ENCODE measurements at places on chromosomes 12 and 14.

DNA sequence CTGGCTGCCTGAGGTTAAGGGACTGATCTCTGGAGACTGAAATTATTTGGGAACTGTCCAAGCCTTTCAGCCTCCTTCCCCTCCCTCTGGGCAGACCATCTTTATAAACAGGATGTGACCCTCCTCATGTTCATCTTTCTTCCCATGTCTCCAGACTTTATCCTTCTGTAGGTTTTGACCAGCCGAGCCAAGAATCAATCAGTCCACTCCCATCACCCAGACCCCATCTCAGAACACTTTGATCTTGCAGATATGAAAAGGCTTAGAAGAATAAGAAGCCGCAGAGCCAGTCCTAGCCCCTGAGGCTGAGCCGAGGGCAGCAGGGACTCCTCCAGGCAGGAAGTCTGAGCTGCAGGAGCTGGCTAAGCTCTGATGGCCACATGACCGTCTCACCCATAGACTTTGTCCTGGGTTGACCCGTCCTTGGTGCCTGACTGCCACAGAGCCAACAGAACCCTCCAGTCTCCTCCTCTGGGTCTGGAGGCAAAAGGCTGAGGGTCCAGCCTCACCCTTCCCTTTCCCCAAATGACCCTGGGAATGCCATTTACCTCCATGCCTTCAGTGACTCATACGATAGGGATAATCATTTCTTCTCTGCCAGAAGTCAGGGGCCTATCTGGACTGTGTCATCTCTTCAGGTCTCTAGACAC is 1.6 kb downstream of the KRT71 start:
- H3K27ac ChIP-seq: no peak overlapping the region
- peaks cover 16% of the 10 kb centered on the region for H3K27me3 ChIP-seq
- H3K4me1 ChIP-seq: no peaks in the 10 kb centered on the region

- peaks cover 6% of the 10 kb centered on the region for H3K36me3 ChIP-seq
- H3K27me3 ChIP-seq: no peaks in the 10 kb centered on the region
- H3K27ac ChIP-seq: no peak overlapping the region
- DNase-seq: no peak
These were observed 21.0 kb downstream of the AKT1 start for GRCh38 chr14:104774453-104775072.

DNA sequence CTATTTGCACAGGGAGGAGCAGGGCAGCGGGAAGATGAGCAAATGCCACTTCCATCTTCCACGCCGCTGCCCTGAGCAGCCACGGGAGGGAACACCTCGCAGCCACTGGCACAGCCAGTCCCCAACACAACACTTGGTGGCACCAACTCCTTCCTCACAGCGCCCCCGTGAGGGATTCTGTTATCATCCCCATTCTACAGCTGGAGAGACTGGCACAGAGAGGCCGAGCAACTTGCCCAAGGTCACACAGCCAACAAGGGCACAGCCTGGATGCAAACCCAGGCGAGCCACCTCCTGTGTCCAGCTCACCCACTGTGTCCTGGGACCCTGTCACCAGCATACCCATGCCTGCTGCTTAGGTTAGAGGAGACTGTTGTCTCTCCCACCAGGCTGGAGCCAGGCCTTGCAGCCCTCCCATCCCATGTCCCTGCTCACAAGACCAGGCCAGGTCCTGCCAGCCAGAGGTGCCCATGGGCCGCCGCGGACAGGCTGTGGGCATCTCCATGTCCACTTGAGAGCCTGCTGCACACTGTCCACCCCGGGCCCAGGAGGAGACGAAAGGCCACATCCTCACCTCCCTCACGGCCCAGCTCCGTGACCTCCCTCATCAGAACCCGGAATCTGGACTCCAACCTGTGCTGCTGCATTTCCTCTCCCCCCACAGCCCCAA is 57.0 kb downstream of the NCOR2 start:
- no peak overlapping the region for H3K27ac ChIP-seq
- no peaks in the 10 kb centered on the region for H3K27me3 ChIP-seq
- H3K36me3 ChIP-seq: peaks cover under 1% of the 10 kb centered on the region
- H3K4me3 ChIP-seq: no peak overlapping the region
- H3K4me1 ChIP-seq: peaks cover 26% of the 10 kb centered on the region
- DNase-seq: no peak

DNA sequence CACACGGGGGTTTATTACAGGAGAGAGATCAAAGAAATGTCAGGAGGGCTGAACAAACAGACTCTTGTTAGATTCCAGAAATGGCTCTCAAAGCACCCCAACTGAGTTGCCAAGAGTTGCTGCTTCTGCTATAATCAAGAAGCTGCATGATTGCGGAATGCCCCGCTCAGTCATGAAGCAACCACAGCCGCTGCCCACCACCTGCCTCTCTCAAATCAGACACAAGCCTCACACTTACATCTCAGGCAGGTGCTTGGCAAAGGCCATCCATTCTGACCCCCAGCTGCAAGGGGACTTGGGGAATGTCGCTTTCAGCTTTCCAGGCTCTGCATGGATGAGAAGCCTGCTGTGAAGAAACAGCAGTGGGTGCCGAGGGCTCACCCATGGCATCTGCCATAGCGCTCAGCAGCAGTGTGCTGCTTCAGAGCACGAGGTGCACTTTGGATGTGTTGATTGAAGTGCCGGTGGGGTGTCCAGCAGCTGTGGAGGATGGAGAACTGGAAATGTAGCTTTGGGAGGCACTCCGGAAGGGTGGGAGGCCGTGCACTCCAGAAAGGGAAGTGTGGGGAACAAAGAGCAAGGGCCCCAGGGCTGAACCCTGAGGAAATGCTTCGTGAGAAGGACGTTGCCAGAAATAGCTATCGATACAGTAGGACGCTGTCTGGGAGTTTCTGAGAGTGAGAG is 37.7 kb downstream of the LRRC74A start:
- peaks cover 32% of the 10 kb centered on the region for H3K4me1 ChIP-seq
- no peak overlapping the region for H3K4me3 ChIP-seq
- DNase-seq: no peak
- no peak overlapping the region for H3K27ac ChIP-seq
- no peaks in the 10 kb centered on the region for H3K27me3 ChIP-seq

- peak; percentile 3 for DNase-seq
- H3K4me3 ChIP-seq: peak overlapping the region; percentile 71
- H3K27ac ChIP-seq: peak overlapping the region; percentile 60
- H3K4me1 ChIP-seq: peaks cover 76% of the 10 kb centered on the region
These were observed 132.9 kb upstream of the SSTR1 start for GRCh38 chr14:38074754-38075153.

DNA sequence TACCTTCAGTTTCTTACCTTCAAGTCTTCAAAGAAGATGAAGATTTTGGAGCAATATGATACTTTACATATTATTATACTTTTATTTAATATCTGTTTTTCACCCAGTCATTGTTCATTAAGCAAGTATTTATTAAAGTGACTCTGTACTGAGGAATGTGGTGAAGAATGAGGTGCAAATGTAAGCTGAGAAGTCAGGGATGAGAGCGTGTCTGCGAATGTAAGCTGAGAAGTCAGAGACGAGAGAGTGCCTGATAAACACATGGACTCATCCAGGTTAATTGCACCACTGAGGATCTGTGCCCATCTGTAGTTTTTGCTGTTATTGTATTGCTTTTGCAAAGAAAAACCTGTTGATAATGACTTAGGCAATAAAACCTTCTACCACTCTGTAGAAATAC is 211.9 kb upstream of the FAR2 start:
- H3K4me1 ChIP-seq: no peaks in the 10 kb centered on the region
- H3K27ac ChIP-seq: no peak overlapping the region
- no peaks in the 10 kb centered on the region for H3K36me3 ChIP-seq
- H3K4me3 ChIP-seq: no peak overlapping the region
- DNase-seq: no peak
- peaks cover 12% of the 10 kb centered on the region for H3K27me3 ChIP-seq

DNA sequence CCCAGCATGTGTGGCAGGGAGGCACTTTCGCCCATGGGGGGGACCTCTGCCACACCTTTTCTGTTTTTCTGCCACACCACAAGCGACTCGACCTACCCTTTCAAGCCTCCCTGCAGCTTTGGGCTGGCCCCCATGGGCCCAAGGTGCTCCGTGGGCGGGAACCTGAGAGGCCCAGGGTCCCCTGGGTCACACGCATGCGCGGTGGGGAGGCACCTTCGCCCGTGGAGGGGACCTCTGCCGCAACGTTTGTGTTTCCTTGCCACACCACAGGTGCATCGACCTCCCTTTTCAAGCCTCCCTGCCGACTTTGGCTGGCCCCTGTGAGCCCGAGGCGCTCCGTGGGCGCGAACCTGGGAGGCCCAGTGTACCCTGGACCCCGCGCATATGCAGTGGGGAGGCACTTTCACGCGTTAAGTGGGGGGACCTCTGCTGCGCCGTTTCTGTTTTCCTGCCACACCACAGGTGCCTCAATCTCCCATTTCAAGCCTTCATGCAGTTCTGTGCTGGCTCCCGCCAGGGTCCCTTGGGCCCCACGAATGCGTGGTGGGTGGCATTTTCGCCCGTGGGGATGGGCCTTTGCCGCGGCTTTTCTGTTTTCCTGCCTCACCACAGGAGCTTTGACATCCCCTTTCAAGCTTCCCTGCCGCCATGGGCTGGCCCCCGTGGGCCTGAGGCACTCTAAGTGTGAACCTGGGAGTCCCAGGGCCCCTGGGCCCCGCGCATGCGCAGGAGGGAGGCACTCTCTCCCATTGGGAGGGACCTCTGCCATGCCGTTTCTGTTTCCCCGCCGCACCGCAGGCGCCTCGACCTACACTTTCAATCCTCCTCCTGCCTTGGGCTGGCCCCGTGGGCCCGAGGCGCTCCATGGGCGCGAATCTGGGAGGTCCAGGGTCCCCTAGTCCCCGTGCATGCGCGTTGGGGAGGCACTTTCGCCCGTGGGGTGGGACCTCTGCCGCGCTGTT is 332.2 kb downstream of the ALG10 start:
- H3K36me3 ChIP-seq: peaks cover 1% of the 10 kb centered on the region
- DNase-seq: no peak
- H3K27ac ChIP-seq: no peak overlapping the region
- no peaks in the 10 kb centered on the region for H3K27me3 ChIP-seq

GRCh38 chr12:120257041-120257821 is 8.3 kb downstream of the PXN start:
- no peak overlapping the region for H3K27ac ChIP-seq
- H3K27me3 ChIP-seq: no peaks in the 10 kb centered on the region
- no peak overlapping the region for H3K4me3 ChIP-seq

DNA sequence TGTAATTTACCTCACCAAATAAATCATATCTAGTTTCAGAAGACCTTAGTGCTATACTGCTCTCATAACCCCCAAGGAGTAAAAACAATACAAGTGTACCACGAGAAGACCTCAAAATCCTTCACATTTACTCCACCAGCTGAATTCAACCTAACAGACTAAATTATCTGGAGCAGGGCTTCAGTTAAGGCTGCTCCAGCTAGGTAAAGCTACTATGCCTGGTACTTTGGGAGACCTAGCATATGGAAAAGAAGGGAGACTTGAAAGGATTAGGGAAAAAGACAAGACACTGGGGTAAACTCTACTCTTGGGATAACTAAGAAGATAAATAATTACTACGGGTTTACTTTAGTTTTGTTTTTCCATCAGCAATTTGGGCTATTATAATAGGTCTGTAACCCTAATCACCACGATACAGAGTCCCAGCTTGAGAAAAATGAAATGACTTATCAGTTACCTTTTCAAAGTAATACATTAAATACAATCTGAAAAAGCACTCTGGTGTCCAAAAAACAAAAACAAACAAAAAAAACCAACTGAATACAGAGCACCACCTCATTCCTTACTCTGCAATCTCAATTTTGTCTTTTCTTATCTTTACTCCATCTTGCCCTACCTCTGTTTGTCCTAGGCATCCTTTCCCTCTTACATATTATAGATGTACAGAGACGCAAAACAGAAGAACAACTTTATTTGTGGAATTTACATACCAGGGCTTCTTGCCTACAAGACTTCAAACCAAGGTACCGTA is 2.1 kb downstream of the EML5 start:
- no peaks in the 10 kb centered on the region for H3K27me3 ChIP-seq
- peaks cover 4% of the 10 kb centered on the region for H3K36me3 ChIP-seq
- H3K4me3 ChIP-seq: peak overlapping the region; percentile 92

DNA sequence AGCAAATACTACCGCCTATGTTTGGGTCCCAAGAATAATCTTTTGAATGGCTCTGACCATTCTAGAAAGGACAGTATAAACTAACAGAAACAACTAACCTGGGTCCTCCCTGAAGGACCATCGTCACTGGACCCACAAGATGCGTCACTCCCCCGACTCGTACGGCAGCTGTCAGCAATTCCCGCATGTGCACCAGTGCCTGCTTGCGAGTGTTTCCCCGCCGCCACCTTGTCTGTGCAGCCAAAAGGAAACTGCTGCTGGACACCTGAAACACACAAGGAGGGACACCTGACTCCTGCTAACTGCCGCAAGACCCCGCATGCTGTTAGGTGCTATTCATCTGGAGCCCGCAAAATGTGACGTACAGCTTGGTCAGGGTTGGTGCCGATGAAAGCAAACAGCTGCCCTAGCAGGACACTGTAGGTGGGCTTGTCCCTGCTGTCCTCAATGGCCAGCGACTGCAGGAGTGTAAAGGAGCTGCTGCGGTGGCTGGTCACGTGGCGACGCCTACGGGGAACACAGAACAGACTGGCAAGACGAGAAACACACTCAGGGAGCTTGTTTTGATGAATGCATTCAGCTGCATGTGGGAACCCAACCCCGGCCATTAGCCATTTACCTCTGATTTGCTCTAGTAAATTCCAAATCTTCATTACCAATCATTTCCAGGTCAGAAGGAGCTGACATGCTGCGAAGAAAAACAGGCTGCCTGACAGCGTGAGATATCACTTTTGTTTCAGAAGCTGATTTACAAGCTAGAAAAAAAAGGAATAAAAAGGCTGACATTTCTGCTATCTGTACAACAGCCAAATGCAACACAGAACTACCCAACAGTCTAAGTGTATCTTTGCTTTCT is 118.1 kb downstream of the TRAFD1 start:
- peaks cover 1% of the 10 kb centered on the region for H3K36me3 ChIP-seq
- H3K27me3 ChIP-seq: no peaks in the 10 kb centered on the region
- no peak for DNase-seq
- no peak overlapping the region for H3K4me3 ChIP-seq
- no peak overlapping the region for H3K27ac ChIP-seq
- H3K4me1 ChIP-seq: no peaks in the 10 kb centered on the region

DNA sequence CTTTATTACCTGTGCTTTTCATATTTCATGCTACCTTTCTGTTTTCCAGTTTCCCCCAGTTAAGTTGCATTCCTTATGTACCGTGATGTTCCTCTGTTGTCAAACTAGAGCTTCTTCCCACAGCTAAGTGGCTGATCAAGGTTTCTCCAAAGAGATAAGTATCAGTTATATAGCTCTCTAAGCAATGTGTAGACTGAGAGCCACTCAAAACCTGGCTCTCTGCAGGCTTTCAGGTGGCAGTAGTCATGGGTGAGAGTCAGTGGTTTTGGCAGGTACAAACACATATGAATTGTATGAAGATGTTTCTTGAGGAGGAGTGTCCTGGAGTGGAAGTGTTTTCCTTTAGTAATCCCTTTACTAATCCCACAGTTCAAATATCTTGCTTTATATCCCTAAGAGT is 28.4 kb downstream of the TXNRD1 start:
- no peak overlapping the region for H3K27ac ChIP-seq
- DNase-seq: no peak
- H3K27me3 ChIP-seq: peaks cover 10% of the 10 kb centered on the region
- H3K4me1 ChIP-seq: no peaks in the 10 kb centered on the region
- H3K4me3 ChIP-seq: no peak overlapping the region
- no peaks in the 10 kb centered on the region for H3K36me3 ChIP-seq

- H3K36me3 ChIP-seq: no peaks in the 10 kb centered on the region
- H3K27ac ChIP-seq: no peak overlapping the region
- H3K4me1 ChIP-seq: peaks cover 13% of the 10 kb centered on the region
- no peak overlapping the region for H3K4me3 ChIP-seq
- peaks cover 6% of the 10 kb centered on the region for H3K27me3 ChIP-seq
- no peak for DNase-seq
These were observed 18.1 kb upstream of the HSP90B1 start for GRCh38 chr12:103912069-103912468.
